ENCODE measurements at places on chromosomes 16 and 17. TPM values are rescaled to one million over a fixed set of nuclear protein-coding genes. Genes with fewer than 3 reads are reported as not detected.

Gene HGS
- total RNA-seq, result 177 TPM

DNA sequence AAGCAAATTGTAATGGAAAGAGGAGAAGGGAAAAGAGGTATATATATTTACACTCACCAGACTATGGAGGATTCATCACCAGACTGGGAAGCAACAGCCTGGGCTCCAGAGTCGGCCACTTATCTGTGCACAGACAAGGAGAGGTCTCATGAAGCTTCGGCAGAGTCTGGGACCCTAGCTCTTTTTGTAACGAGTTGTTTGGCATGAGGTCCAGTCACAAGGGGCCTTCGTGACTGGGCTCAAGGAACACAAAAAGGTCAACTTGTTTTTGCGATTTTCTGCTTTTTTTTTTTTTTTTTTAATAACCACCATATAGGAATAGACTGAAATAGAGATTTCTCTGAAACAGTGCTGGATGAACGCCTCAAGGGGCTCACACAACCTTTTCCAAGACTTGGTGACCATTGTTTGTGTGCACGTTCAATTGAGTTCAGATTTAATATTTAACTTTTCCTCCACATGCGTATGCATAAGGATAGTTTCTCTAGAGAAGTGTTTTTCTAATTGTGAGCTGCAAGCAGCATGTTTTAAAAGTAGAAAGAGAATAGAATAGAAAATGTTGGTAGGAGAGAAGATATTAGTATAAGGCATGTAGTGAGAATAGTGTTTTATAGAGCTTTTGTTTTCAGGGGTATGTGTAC lies 25.8 kb downstream of the BPTF start:
- DNase-seq, result no peak

Gene C16orf74
- total RNA-seq, result 71.0 TPM

GRCh38 chr17:4178651-4179050 lies 35.7 kb downstream of the CYB5D2 start:
- no peak for DNase-seq

DNA sequence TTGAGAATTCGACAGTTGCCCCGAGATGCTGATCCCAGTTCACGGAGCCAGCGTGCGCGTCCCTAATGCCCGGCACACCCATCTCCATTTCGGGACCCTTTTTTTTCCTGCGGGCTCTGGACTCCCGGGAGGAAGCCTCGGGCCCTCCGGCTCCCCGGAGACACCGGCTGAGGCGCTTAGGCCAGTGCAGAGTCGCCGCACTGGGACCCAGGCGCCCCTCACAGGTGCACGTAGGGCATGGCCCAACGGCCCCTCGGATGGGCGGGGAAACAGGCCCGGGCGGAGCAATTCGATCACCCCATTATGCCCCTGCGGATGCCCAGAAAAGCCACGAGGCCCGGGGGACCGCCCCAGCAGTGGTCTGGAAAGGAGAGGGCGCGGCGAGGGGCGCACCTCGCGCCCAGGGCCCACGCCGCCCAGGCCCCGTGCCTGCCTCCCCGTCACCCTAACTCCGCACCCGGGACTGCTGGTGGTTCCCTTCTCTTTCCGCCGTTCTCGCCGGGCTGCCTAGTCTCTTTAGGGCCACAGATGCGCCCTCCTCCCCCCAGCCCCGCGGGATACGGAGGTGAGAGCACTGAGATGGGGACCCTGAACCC lies 18.5 kb upstream of the ZFHX3 start:
- DNase-seq, result no peak

- no peak for DNase-seq
Observed at GRCh38 chr17:64571746-64572145, 65.0 kb downstream of the CEP95 start.

Gene LRRC37A2
- total RNA-seq, result 8.3 TPM

DNA sequence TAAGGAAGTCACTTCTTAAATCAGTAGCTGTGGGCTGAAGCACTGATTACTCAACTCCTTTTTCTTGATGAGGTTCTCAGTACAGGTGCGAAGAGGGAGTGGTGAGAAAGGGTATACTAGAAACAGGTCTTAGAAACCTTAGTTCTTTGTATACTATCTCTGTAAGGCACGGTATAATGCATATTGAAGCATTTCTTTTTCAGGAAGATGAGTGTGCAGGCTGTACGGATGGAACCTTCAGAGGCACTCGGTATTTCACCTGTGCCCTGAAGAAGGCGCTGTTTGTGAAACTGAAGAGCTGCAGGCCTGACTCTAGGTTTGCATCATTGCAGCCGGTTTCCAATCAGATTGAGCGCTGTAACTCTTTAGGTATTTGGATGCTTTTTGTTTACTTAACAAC lies 39.2 kb downstream of the CYLD start:
- DNase-seq, result peak; percentile 15

- DNase-seq, result no peak
Observed at GRCh38 chr16:66133643-66134338, 232.7 kb upstream of the CDH5 start.

DNA sequence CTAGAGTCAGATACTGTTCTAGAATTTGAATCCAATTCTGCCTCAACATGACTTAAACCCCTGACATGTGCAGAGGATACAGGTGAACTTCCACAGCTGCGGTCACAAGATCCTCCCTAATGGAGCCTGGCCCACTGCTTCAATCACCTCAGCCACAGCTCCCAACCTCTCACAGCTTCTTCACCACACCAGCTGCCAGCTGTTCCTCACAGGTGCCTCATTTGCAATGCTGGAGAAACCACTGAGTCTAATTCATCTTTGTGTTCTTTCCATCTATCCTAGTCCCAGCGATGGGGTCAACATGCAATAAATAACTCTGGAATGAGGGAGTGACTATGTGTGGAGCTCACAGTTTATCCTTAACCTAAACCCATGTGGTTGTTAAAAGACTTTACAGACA lies 72.0 kb upstream of the MAF start:
- DNase-seq, result no peak

Gene MFSD6L
- not detected for total RNA-seq

Gene TMC8
- 4.6 TPM for total RNA-seq

Gene SYCE1L
- total RNA-seq, result 1.7 TPM

DNA sequence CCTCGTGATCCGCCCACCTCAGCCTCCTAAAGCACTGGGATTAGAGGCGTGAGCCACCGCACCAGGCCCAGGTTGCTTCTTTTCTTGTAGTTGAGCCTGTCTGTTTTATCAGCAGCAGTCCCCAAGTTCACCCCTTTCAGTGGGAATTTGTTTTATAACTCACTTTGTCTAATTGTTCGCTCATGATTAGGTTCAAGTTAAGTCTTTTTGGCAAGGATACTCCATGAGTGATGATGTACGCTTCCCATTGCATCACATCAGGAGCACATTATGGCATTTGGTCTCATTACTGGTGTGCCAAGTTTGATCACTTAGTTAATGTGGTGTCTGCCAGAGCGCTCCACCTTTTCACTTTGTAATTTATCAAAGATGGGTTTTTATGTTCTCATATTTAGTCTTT lies 14.4 kb upstream of the GJD3 start:
- DNase-seq, result no peak

DNA sequence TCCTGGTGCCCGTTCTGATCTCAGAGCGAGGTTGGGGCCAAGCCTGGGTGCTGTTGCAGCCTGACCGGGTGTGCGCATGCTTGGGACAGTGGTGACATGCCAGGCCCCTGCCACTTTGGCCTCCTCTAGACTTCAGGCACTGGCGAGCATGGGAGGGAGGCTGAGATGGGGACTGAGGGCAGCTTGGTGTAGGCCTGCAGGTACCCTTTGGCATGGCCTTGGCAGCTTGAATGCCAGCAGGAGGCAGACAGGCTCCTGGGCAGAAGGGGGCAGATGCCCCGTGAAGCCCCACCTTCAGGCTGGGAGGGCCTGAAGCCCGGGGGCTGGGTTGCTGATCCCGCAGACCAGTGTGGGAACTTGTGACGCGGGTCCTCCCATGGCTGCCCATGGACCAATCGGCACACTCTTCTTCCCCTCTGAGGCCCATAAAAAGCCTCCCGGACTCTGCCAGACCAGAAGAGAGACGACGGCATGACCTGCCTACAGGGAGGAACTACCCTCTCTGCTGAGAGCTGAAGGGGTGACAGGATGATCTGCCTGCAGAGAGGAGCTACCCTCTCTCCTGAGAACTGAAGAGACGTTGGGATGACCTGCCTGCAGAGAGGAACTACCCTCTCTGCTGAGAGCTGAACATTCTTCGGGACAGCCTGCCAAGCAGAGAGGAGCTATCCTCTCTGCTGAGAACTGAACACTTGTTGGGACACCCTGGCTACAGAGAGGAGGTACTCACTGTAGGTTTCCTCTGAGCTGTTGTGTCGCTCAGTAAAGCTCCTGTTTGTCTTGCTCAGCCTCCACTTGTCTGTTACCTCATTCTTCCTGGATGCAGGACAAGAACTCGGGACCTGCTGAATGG lies 17.5 kb downstream of the RHOT1 start:
- DNase-seq, result no peak

- no peak for DNase-seq
Observed at GRCh38 chr17:10051112-10051511, 146.0 kb upstream of the RCVRN start.

Gene FNDC8
- total RNA-seq, result not detected

Gene GFAP
- total RNA-seq, result 0.29 TPM

Gene HERPUD1
- 50.1 TPM for total RNA-seq

GRCh38 chr17:43467981-43468581 lies 15.7 kb upstream of the DHX8 start:
- DNase-seq, result no peak

DNA sequence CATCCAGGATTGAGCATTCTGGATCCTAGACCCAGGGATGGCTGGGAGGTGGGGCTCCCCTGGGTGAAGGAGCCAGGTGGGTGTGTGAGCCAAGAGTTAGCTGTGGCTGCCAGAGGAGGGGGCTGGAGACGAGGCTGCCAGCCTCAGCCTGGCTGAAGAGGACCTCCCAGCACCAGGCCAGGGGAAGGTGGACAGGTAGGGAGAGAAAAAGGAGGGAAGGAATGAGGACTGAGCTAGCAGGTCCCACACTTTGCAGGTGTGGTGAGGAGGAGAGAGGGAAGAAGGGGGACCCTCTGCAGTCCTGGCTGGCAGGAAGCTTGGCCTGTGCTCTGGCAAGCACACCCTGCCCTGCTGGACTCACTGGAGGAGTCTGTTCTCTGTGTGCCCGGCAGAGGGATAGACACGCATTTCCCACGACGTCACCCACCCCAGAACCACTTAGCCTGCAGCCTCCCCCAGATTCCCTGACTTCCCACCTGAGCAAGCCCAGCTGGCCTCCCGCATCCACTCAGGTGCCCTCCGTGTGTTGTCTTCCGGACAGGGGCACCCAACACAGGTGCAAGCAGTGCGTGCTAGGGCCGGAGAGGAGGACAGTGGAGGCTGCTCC lies 42.0 kb downstream of the SOCS3 start:
- DNase-seq, result no peak

Gene STH
- total RNA-seq, result not detected

Gene ALOX15
- 0.81 TPM for total RNA-seq

DNA sequence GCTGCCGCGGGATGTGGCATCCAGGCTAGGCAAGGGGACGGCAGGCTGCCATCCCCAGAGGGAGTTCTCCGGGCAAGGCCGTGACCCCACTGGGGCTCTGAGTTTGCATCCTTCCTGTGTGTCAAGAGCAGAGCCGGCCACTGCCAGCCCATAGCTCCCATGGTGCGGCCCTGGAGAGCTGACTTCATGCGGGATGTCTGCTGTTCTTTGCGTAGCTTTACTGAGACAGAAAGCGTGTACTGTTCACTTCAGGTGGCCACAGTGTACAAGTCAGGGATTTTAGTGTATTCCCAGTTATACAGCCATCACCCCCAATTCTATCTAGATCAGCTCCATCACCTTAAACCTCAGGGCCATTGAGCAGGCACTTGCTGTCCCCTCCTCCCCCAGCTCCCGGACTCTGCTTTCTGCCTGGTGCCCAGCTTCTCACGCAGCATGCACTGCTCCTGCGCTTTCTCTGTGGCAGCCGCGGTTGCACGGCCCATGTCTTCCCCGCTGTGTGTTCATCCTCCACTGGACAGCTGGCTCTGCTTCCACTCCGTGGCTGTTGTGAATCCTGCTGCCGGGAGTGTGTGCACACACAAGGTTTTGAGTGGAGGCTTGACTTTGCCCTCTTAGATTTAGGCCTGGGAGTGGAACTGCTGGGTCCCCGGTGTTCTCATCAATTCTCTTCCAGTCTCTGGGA lies 71.2 kb downstream of the KLHDC4 start:
- no peak for DNase-seq

Gene CASKIN1
- total RNA-seq, result 1.7 TPM

GRCh38 chr16:21997697-21998480 lies 3.0 kb downstream of the PDZD9 start:
- no peak for DNase-seq

GRCh38 chr17:50304781-50305404 lies 30.6 kb downstream of the TMEM92 start:
- DNase-seq, result no peak

- peak; percentile 83 for DNase-seq
Observed at GRCh38 chr17:63356337-63356757, 89.8 kb downstream of the CYB561 start.

GRCh38 chr17:10646392-10646990 lies 10.6 kb downstream of the MYH3 start:
- peak; percentile 53 for DNase-seq

- DNase-seq, result no peak
Observed at GRCh38 chr17:13194887-13195286, 177.1 kb upstream of the ELAC2 start.

- DNase-seq, result no peak
Observed at GRCh38 chr17:77453613-77454241, 313.0 kb downstream of the SEC14L1 start.

Gene UTS2R
- total RNA-seq, result not detected

DNA sequence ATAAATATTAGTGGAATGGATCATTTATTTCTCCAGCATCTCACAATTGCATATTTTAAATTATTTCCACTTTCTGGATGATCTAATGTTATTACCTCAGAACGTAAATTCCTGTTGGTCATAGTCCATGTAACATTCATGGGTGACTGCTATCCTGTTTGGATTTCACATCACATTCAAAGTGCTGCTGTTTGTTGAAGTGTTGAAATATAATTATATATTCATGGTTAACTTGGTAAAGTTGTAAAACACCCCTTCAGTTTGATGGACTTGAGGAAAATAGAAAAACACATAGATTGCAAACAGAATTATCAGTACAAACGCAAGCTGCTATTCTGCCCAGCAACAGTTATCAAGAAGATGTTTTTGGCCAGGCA lies 59.6 kb downstream of the TANGO6 start:
- no peak for DNase-seq

Gene CFAP97D1
- 0.12 TPM for total RNA-seq

- no peak for DNase-seq
Observed at GRCh38 chr17:50267074-50267841, 7.0 kb upstream of the TMEM92 start.

DNA sequence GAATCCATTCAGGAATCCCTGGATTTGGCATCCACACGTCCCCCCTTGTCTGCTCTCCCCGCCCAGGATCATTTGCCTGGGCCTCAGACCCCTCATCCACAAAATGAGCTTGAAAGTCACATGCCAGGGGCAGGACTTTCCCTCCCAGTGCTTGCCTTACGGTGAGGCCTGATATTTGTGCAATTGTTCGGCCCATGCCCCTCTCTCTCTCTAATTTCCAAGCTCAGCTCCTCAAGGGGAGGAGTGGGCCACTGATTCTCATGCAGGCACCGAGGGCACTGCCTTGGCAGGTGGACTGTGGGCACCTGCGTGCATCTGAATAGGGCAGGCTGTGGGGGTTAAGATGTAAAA lies 267.2 kb upstream of the FOXF1 start:
- no peak for DNase-seq

Measured in PC-3 (cell line).